ENCODE measurements at places on chromosomes 1 and 21.
A peak's percentile ranks its signal among the peaks of the same experiment; 100 is the strongest.

DNA sequence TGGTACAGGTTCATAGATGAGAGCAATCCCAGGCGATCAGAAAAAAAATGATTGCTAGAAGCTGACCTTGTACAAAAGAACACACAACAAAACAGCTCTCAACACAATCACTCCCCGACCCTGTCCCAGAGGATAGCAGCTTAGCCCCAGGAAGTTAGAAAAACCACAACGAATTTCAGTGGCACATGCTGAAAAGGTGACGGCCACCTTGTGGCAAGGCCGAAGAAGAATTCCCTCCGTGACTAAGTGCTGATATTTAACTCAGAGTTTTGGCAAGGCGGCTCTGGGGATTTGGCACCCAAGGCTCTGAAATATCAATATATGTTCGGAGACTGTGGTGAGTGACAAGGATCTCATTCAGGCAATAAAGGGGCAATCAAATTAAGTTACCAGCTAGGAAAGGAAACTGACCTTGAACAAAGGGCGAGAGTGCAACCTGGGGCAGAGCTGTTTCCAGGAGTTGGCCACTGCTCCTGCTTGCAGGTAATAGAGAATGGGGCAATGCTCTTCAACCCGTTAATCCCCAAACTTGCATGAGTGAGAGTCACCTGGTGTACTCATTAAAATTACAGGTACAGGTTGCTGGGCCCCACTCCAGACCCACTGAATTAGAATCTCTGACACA lies 96.2 kb downstream of the BEND5 start:
- no peak for DNase-seq

GRCh38 chr1:4755301-4755845 lies 101.0 kb downstream of the AJAP1 start:
- no peak for DNase-seq

- no peak for DNase-seq
These were observed 2.0 kb downstream of the RPL5 start for GRCh38 chr1:92833840-92834239.

DNA sequence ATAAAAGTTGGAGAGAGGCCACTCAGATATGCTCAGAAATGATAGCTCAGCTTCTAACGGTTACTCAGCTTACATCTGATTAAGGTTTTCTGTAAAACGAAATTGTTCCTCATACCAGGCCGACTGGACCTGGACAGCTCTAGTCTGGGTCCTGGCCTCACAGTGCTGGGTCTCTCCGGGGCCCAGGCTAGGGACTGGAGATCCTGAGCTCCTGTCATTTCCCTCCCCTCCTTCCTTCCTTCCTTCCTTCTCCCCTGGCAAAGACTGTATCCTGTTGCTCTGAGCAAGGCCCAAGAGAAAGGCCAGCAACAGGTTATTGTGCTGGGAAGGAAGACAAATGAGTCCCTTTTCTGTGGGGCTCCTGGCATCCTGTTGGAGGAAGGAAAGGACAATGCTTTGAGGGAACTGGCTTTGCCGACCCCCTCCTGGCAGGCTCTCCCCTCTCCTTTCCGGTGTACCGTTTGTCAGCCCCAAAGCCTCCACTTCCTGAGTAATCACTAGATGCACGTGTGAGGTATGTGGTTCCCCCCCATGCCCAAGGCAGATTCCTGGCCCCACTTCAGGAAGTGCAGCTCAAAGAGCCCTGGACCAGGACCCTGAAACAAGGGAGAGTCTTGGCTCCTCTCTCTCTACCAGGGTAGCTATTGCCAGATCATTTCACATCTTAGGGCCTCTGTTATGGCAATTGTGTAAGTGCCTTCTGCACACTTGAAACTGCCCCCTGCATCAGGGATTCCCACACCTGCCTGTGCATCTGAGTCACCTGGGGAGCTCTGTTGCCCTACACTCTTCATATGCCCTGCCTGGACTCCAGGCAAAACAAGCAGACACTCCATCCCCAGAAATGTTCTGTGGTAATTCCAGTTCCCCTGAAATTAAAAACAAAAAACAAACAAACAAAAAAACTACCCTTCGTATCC lies 212.7 kb upstream of the FGGY start:
- DNase-seq: no peak

- DNase-seq: no peak
These were observed 95.1 kb downstream of the JAK1 start for GRCh38 chr1:64871256-64871655.

- no peak for DNase-seq
These were observed 41.2 kb upstream of the RGS8 start for GRCh38 chr1:182725259-182726255.

DNA sequence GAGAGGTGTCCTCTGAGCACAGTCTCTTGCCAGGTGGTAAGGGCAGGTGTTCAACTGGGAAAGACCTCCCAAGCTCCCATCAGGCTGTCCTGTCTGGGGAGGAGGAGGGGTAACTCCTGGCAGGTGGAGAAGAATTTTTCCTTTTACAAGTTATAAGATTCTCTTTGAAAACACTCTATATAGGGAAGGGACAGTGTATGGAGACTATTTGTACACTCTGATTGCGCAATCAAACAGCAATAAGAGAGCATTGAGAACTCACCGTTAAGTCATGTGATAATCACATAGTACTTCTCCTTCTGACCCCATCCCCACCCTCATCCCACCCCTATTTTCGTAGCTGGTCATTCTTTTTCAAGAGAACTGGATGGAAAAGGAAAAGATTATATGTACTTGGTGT lies 179.3 kb upstream of the ZNF644 start:
- DNase-seq: no peak

DNA sequence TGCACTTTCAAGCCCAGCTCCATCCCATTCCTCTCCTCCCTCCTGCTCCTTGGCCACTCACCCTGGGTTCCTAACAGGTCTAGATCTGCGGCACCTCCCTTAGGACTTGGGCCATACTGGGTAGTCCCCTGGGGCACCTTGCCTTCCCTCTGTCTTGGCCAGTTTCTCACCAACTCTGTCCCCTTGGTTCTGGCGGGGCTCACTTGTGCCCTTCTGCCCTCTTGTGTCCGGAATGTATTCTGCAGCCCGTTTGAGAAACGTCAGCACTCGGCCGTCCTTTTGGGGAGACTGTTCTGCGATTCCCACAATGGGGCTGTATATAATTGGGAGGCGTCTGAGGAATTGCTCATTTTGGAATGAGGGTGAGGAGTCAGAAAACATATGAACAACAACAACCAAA lies 162.4 kb downstream of the ZSCAN20 start:
- DNase-seq: no peak

DNA sequence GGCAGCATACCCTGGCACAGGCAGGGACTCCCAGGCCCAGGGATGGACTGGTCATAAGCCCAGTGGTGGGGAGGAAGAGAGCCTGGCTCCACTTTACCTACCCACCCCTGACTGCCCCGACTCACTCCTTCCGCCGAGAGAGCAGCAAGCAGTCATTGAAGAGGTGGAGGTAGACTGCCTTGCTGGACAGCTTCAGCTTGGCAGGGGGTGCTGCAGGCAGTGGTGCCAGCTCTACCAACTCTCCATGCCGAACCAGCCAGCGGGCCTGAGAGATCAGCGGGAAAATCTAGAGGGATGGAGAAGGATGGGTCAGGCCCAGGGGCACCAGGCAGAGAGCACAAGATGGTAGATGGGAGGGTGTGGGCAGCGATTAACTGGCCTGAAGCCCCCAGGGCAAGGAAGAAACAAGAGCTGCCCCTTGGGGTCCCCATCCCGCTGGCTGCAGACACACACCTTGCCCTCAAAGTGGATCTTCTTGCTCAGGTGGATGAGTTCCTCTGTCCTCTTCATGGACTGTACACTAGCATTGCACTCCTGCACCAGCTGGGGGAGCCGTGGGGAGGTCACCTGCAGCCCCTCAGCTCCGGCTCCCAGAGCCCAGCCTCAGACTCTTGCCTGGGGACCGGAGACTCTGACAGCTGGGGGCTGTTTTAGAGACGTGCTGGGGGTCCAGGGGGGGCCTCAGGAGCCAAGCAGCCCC lies 7.7 kb downstream of the ARHGEF19 start:
- DNase-seq: peak; percentile 49

GRCh38 chr1:16605213-16605525 lies 8.2 kb downstream of the NBPF1 start:
- no peak for DNase-seq

GRCh38 chr1:47469390-47469759 lies 31.5 kb downstream of the FOXD2 start:
- no peak for DNase-seq

GRCh38 chr1:117320515-117320914 lies 46.7 kb upstream of the MAN1A2 start:
- no peak for DNase-seq

DNA sequence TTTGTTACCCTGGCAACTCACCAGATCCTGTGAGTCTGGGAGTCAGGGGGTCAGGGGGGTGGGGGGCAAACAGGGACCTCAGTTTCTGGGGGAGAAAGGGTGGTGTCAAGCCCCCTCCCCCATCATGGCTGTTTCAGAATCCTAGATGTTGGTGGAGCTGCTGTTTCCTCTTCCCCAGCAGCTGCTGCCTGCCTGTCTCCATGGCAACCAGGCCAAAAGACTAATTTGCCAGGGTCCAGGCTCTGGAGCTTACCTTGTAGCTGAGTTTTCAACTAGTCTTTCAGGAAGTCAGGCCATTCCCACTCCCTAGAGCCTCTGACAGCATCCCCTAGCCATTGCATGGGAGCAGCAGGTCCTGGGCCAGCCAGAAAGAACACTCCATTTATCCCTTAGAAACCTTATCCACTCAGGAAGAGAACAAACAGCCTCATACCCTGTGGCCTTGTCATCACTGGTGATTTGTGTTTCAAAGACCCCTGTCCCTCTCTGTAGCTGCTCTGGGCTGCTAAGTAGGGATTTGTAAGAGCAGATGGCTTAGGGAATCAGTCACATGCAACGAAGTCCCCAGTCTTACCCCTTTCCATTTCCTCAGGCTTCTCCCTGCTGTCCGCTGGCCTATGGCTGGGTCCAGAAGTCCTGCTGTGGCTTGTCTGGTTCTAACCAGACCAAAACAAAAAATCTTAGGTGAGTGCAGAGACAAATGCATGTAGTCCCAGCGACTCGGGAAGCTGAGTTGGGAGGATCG lies 21.5 kb upstream of the STMN1 start:
- DNase-seq: no peak

DNA sequence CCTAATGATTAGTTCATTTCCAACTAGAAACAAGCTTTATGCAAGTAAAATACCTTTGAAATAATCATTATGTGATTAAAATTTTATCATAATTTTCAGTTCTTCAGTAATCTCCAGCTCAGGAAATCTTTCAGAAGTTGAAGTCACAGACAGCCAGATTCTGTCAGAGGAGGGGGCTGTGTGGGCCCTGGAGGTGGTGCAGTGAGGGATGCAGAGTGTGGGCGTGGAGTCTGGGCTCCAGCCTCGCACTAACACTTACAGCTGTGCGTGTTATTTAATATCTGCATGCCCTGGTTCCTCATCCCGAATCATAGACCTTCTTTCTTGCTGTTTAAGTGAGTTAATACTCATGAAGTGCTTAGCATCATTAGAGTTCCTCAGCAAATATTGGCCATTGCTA lies 23.9 kb downstream of the WDR64 start:
- DNase-seq: no peak

DNA sequence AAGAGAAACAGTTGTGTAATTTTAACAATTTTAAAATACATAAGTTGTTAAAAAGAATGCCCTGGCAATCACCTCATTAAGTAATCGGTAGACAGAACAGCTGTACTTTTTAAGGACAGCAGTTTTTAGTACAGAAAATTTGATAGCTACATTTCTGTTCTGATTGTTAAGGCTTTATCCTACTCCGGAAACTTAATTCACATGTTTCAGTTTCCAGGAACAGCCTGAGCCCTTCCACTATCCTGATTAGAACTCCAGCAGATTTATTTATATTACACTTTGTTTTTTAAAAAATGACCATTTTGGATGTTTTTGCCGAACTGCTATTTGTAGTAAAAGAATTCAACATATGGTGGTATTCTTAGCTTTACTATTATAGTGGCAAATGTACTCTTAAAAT lies 8.7 kb downstream of the PRRC2C start:
- DNase-seq: no peak

- DNase-seq: no peak
These were observed 953 bp upstream of the BRWD1 start for GRCh38 chr21:39314143-39315027.

All from CD4-positive, CD25-positive, alpha-beta regulatory T cell (primary cell).